Activated B cell treated with CpG ODN at 0.5 μM for 24 hours (primary cell): ENCODE measurements at places on chromosomes 13 and 19. TPM values are rescaled to one million over a fixed set of nuclear protein-coding genes. Genes with fewer than 3 reads are reported as not detected.

GRCh38 chr13:97327086-97327485, 105.0 kb downstream of the MBNL2 start:
- no peak overlapping the region for H3K27ac ChIP-seq
- H3K4me1 ChIP-seq: peaks cover 5% of the 10 kb centered on the region
- DNase-seq: no peak
- H3K4me3 ChIP-seq: no peak overlapping the region

DNA sequence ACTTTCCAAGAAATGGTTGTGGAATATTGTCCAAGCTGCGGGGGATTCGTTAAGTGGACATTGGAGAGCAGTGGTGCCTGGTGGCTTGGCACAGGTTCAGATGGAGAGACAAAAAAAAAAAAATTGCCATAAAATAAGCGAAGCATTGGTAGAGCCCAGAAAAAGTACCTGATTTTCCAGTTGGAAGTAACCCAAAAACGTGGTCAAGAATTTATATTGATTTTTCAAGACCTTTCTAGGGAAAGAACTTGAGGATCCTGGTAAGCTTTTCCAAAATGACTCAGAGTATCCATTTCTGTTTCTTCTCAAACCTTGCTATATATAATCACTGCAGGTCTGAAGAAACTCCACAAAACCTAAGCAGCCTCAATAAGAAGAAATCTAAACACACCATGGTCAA, 94.6 kb downstream of the ING1 start:
- H3K4me1 ChIP-seq: peaks cover 6% of the 10 kb centered on the region
- no peak for DNase-seq
- H3K4me3 ChIP-seq: no peak overlapping the region
- no peak overlapping the region for H3K27ac ChIP-seq

DNA sequence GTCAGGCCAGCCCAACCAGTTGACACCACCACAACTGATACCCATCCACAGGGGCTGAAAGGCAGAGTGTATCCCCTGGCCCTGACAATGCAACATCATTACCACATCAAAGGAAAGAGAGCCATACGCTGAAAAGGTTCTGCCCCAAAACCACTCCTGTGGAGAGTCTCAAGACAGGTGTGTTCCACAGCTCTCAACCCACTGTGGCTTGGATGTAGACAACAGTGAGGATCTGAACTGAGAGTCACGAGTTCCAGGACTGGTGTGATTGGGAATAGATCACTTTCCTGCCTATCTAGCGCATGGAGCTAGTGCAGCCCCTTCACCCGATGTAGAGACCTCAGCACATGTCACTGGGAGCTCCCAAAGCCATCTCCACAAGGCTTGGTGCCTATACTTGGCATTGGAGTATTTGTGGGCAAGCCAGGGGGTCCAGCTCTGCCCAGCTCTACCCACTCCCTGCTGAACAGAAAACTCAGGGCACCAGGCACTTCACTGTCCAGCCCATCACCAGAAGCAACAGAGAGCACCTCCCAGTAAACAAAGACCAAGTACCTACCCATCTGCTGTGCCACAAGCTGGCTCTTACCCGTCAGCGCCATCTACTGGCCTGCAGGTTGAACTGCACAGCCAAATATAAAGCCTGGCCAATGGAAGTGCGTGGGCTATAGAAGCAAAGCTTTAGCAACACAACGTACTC, 579.5 kb downstream of the UQCRFS1 start:
- no peak overlapping the region for H3K27ac ChIP-seq
- no peaks in the 10 kb centered on the region for H3K27me3 ChIP-seq
- H3K4me3 ChIP-seq: no peak overlapping the region
- DNase-seq: no peak
- peaks cover 4% of the 10 kb centered on the region for H3K4me1 ChIP-seq

Gene DIS3
- 43.2 and 45.2 TPM in 2 replicates for total RNA-seq

- no peaks in the 10 kb centered on the region for H3K27me3 ChIP-seq
- H3K27ac ChIP-seq: no peak overlapping the region
- DNase-seq: no peak
- peaks cover 46% of the 10 kb centered on the region for H3K36me3 ChIP-seq
Measured at GRCh38 chr19:11611730-11612129, 14.4 kb downstream of the ZNF627 start.

Gene ZNF534
- 0.16 TPM in 1 of 2 replicates, not detected in the other for total RNA-seq

GRCh38 chr13:102593466-102593865, 3.3 kb upstream of the TPP2 start:
- no peak overlapping the region for H3K27ac ChIP-seq
- peaks cover 15% of the 10 kb centered on the region for H3K36me3 ChIP-seq
- DNase-seq: no peak

DNA sequence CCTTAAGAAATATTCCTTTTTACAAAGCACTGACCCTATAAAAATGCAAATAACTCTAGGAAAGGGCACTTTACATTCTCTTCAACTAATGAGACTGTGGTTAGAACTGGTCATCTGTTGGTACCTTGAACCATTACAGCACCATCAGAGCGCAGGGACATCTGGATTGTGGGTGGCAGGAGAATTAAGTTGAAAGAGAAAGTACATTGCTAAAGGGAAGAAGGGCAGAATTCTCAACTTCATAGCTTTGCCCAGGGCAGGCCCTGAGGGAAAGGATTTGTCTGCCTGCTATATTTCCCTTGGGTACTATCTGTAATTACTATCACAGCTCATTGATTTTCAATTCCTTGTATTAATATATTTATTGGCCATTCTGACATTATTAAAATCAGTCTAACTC, 196.8 kb downstream of the KLF12 start:
- peaks cover 45% of the 10 kb centered on the region for H3K36me3 ChIP-seq
- no peak overlapping the region for H3K4me3 ChIP-seq
- H3K4me1 ChIP-seq: peaks cover 22% of the 10 kb centered on the region
- DNase-seq: no peak

Gene SOX21
- not detected in 2 replicates for total RNA-seq

- DNase-seq: no peak
- no peaks in the 10 kb centered on the region for H3K36me3 ChIP-seq
- no peak overlapping the region for H3K4me3 ChIP-seq
- peaks cover 3% of the 10 kb centered on the region for H3K4me1 ChIP-seq
Measured at GRCh38 chr13:80010846-80011245, 330.1 kb downstream of the SPRY2 start.

Gene ZNF528
- 29.8 and 40.3 TPM in 2 replicates for total RNA-seq

Gene EPS8L1
- total RNA-seq: 0.38 and 1.0 TPM in 2 replicates

DNA sequence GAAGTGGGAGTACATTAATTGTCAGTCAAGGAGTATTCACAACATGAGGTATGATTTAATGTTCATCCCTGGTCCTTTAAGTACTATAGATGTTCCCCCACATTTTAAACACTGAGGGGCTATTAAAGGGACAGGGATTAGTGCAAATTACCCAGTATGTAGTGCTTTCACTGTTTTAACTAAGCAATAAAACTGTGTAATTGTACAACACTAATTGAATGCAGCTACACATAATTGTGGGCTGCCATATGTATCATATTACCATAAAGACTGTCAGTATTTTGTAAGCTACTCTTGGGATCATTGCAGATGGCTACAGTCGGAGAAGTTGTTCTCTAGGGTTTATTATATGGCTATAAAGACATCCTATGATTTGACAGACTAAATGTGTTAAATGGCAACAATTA, 316.6 kb downstream of the DCLK1 start:
- H3K4me3 ChIP-seq: no peak overlapping the region
- no peaks in the 10 kb centered on the region for H3K36me3 ChIP-seq
- no peaks in the 10 kb centered on the region for H3K4me1 ChIP-seq

- no peak overlapping the region for H3K4me3 ChIP-seq
- peaks cover 9% of the 10 kb centered on the region for H3K36me3 ChIP-seq
- H3K27me3 ChIP-seq: peaks cover 9% of the 10 kb centered on the region
- DNase-seq: no peak
Measured at GRCh38 chr19:48897181-48897580, 1.4 kb downstream of the TULP2 start.

DNA sequence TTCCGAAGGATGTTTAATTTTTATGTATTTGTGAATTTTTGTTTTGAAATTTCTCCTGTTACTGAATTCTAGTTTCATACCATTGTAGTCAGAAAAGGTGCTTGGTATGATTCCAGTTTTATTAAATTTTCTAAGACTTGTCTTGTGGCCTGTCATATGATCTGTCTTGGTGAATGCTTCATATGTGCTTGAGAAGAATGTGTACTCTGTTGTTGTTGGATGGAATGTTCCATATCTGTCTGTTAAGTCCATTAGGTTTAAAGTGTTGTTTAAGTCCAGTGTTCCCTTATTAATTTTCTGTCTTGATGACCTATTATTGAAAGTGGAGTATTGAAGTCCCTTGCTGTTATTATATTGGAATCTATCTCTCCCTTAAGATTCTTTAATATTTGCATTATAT, 273.9 kb downstream of the ATP8A2 start:
- DNase-seq: no peak
- no peak overlapping the region for H3K27ac ChIP-seq
- H3K4me3 ChIP-seq: no peak overlapping the region
- H3K36me3 ChIP-seq: no peaks in the 10 kb centered on the region
- H3K27me3 ChIP-seq: no peaks in the 10 kb centered on the region

Gene SIGLEC5
- total RNA-seq: 0.22 TPM in 1 of 2 replicates, not detected in the other

DNA sequence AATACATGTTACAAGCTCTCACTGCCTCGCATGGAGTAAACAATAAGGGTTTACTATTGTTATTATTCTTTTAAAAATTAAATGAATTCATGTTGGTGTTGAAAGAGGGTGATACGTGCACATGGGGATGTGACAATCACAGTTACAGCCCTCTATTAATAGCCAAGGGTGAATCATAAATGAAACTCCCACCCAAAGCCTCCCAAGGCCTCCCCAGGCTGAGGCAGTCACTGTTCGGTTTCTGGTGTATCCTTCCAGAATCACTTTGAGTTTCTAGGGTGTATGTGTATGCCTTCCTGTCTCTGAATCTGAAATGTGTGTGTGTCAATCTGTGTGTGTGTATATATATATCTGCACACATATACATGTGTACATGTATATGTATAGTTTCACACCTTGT, 73.4 kb downstream of the AKAP11 start:
- DNase-seq: no peak
- no peak overlapping the region for H3K4me3 ChIP-seq
- no peak overlapping the region for H3K27ac ChIP-seq

- H3K36me3 ChIP-seq: peaks cover 54% of the 10 kb centered on the region
- H3K27me3 ChIP-seq: no peaks in the 10 kb centered on the region
- no peak for DNase-seq
- H3K4me3 ChIP-seq: no peak overlapping the region
Measured at GRCh38 chr19:4103080-4103433, 20.9 kb downstream of the MAP2K2 start.

GRCh38 chr13:75635101-75635827, 866 bp upstream of the LMO7 start:
- H3K4me1 ChIP-seq: peaks cover 12% of the 10 kb centered on the region
- DNase-seq: no peak
- H3K27me3 ChIP-seq: no peaks in the 10 kb centered on the region
- H3K36me3 ChIP-seq: no peaks in the 10 kb centered on the region
